ENCODE measurements at places on chromosomes 5 and 9.
A peak's percentile ranks its signal among the peaks of the same experiment; 100 is the strongest.

- DNase-seq, result no peak
Observed at GRCh38 chr5:178941361-178941760, 363 bp downstream of the ZNF454 start.

DNA sequence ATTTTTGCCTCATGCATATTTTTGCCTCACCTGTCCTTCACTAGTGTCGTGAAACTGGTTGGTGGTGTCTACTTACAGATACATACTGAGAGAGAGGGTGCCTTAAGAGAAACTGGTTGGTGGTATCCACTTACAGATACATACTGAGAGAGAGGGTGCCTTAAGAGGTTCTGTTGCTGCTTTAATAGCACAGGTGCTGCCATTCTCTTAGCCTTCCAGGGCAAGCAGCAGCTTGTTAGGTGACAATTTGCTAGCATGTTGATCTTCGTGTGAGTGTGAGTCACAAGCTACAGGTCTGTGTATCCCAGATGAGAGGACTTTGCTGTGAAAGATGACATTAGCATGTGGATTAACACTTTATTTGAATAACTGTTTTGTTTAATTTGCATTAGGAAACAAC, 1.4 kb downstream of the PTTG1 start:
- DNase-seq, result peak; percentile 16

DNA sequence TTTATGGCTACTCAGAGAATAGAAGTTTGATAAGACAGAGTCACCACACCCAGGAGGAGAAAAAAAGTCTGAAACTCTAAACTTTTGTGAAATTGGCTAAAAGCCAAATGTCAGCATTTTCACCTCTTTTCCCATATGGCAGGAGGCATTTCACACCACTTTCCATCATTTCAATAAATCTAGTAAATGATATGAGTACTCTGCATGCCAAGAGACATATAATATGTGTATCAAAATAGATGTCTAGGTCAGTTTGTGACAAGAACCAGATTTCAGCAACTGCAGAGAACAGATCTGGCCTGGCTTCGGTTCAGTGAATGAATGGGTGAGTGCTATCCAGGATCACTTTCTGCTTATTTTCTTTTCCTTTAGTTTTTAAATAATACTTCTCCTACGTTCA, 470.8 kb downstream of the ENC1 start:
- DNase-seq, result no peak

DNA sequence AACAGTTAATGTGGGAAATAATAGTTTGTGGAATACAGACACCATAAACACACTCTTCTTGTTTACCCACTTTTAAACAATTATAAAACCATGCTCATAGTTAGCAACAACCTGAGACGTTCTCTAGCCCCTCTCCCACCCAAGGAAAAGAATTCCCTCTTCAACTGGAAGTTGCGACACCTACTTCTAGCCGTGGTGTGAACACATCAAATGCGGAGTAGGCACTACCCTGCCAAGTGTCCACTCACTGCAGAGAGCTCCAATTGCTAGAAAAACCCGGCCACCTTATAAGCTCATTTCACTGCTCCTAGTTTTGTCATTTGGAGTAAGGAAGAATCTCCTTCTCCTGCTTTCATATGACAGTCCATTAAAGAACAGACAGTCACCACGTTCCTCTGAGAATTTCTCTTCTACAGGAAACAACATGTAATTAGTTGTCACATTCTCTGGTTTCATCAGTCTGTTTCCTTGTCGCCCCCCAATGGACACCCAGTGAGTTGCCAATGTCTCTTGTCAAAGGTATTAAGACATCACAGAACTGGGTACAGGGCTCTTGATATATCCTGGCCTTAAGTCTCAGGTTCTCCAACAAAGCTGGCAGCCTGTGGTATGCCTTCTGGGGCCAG, 47.3 kb downstream of the PRLR start:
- peak; percentile 78 for DNase-seq

- DNase-seq, result peak; percentile 18
Observed at GRCh38 chr9:108991479-108991878, 21.8 kb downstream of the CTNNAL1 start.

DNA sequence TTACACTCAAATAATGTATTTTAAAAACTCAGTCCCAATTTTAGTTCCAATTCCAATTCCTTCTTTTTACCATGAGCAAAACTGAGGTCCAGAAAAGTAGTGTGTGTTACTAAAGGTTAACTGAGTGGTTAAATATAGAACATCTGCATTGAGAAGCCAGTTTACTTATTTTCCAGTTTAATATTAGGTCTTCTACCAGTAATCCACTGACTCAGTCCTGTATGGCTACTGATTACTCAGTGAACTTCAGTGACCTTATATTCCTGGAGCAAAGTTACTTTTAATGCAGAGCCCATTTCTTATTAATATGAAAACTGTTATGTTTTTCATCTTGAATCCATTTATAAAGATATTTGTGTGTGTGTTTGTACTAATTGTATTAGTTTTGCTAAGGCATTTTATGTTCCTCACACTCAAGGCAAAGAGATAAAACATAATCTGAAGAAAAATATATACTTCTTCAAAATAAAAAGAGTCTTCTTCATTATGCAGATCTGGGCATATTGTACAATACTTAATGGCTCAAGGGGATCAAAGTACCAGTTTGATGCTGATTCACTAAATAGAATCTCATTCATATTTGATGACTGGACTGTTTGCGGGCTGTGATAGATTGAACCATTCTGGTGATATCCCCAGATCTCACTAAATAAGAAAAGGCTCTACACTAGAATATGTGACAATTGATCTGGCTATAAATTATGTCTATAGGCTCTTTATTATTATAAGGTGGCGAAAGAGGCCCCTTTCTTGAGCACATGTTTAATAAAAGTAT, 60.8 kb downstream of the DMXL1 start:
- DNase-seq, result no peak

GRCh38 chr9:101117161-101117560, 88.6 kb downstream of the PLPPR1 start:
- no peak for DNase-seq

DNA sequence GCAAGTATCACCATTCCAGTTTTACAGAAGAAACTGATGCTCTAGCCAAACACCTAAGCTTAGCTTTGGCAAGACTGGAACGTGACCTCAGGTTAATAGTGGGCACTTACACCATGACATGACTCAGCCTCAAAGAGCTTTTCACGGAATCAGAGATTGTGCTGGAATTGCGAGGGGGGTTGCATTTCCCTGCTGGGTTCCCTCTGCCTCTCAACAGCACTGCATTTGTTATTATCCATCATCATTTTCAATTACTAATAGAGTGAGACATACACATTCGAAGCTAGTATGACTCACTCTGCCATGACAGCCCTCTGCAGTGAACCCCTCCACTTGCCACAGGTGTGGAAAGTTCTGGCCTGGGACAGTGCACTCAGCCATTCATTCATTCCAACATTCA, 8.0 kb downstream of the SPOCK1 start:
- peak; percentile 85 for DNase-seq

DNA sequence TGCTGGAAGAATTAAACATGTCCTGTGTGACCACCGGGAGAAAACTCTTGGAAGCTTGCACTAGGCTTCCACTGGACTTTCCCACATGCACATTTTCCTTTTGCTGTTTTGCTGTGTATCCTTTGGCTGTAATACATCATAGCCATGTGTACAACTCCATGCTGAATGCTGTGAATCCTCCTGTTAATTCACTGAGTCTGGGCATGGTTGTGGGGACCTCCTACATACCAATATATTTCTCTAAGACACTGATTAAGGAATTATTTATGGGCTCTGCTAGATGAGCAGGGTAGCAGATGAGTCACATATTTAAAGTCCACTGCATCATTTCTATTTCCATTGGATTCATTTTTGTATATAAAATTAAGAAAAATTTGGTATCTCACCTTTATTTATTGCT, 220.1 kb downstream of the CYLC2 start:
- DNase-seq, result no peak

- DNase-seq, result no peak
Observed at GRCh38 chr5:38341641-38342040, 83.3 kb downstream of the EGFLAM start.

GRCh38 chr9:78685471-78685870, 388.5 kb downstream of the PSAT1 start:
- no peak for DNase-seq

DNA sequence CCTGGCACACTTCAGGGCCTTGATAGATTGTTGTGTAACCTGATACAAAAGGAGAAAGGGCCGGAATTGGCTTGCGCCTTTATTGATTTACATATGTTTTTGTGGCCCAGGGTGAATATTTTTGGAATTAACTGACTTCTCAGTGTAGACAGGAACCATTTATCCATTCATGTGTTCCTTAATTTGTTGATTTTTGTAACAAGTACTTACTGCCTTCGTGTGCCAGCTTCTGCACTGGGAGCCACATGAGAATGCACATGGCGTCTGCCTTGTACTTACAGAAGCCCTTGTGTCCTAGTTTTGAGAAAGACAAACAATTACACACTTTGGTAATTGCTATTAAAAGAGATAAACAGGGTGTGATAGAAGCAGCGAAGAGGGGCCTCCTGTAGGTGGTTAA, 26.4 kb downstream of the EHMT1 start:
- no peak for DNase-seq

GRCh38 chr5:7756453-7756852, 94.5 kb downstream of the CFAP90 start:
- no peak for DNase-seq

- no peak for DNase-seq
Observed at GRCh38 chr5:81216152-81216551, 17.0 kb upstream of the CKMT2 start.

DNA sequence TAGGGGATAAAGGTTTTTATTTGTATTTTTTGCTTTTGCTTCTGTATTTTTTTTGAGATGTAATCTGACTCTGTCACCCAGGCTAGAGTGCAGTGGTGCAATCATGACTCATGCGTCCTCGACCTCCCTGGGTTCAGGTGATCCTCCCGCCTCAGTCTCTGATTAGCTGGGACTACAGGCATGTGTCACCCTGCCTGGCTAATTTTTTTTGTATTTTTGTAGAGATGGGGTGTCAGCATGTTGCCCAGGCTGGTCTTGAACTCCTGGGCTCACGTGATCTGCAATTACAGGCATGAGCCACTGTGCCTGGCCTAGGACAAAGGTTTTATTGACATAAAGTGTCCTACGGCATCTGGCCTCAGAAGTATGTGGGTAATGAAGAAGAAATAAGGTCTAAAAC, 297.1 kb upstream of the C9orf72 start:
- DNase-seq, result peak; percentile 77

GRCh38 chr5:90894866-90895420, 336.3 kb downstream of the ADGRV1 start:
- no peak for DNase-seq

DNA sequence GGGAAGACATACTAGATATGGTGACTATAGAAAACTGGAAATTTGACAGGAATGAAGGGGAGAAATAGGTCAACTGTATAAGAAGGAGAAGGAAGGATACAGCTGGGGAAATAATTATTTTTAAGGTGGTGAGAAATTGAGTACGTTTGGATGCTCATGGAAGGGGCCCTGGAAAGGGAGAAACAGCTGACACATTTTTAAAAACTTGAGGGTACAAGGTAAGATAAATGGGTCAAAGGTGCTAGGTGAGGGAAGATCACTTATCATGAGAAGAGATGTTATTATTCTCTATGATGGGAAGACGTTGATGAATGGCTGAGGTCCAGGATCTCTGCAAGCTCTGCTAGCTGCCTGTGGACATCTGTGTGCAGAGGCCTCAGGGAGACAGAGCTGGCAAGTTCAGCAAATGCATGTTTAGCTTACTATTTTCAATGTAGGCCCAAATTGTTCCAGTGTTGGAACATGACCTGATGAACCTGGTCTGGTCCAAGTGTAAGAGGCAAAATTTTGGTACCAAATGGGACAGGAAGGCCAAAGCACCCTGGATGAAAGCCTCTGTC, 181.7 kb downstream of the MTRR start:
- DNase-seq, result no peak
